ENCODE measurements at places on chromosomes 16 and 17.
A peak's percentile ranks its signal among the peaks of the same experiment; 100 is the strongest.

DNA sequence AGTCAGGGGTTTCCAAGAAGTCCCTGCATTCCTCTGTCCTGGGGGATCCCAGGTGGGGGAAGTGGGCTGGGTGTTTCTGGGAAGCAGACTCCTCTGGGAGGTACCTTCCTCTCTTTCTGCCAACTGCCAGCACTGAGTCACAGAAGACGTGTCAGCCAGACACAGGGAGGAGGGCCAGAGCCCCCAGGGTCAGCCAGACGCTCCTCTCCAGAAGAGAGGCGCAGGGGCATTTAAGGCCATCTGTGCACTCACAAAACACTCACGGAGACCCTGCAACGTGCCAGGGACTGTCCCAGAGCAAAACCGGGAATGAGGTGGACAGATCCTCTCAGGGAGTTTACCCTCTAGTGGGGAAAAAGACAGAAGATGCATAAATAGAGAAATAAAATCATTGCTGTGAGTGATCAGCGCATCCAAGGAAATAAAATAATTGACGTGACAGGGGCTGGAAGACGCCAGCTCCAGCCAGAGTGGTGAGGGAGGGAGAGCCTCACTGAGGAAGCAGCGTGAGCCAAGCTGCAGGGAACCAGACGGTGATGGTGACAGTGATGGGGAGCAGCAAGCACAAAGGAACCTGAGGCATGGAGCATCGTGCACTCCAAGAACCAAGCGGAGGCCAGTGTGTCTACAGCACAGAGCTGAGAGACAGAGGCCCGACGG, 105.4 kb downstream of the ZNF423 start:
- DNase-seq, result peak; percentile 37

DNA sequence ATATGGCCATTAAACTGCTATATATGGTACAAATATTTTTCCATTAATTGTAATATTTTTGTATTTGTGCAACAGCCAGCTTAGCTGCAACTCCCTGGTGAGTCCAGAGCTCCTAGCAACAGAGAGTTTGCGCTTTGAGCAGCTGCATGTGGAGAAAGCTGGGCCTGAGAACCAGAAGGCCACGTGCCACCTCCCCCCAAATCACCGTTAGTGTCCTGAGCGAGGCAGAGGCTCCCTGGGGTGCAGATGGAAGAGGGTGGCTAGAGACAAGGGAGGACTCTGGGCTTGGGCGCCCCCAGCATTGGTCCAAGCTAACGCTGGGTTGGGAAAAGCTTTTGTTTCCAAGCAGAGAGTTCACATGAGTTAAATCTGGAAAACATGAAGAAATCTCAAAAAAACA, 41.6 kb downstream of the HSBP1 start:
- no peak for DNase-seq

GRCh38 chr17:77733576-77734296, 224.8 kb upstream of the TNRC6C start:
- DNase-seq, result no peak

DNA sequence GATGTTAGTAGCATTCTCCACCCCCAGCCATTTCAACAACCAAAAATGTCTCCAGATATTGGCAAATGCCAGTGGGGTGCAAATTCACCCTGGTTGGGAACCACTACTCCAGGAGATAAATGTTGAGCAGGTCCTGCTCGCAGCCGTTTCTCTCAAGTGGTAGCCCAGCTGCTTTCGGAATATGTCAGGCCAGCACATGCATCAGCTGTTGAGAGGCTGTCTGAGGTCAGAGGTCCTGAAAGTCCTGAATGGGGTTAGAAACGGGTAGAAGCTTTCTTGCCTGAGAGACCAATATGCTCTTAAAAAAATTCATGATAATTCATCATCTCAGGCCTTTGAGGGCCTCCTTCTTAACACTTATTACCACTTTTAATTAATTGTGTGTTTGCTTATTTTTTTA, 31.0 kb downstream of the TEKT5 start:
- DNase-seq, result no peak

GRCh38 chr16:88650749-88651275, at the start of gene CYBA:
CYBA (minus strand) TSS chr16:88651053; CDS start chr16:88651013, 40 bp downstream.
- DNase-seq, result no peak

DNA sequence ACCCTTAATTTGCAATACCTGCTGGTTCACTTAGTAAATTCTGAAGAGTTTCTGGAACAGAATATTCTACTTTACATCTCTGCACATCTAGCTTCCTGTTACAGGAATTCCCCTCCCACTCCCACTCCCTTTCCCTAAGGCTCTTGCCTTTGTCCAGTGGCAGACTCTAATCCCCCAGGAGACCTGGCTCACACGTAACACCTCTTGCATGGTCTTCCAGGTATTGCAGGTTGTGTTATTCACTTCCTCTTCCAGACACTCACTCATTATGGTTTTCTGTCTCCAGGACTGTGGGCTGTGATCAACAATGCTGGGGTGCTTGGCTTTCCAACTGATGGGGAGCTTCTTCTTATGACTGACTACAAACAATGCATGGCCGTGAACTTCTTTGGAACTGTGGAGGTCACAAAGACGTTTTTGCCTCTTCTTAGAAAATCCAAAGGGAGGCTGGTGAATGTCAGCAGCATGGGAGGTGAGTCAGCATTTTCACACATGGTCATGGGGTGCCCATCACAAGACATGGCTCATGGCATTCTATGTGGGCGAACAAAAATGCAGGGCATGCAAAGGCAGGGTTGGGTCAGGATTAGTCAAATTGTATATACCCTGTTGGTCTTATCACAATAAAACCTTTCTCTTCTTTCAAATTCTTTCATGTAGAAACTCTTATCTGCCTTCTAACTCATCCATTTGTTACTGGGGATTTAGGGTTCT, 35.8 kb downstream of the HSD17B2 start:
- DNase-seq, result no peak

DNA sequence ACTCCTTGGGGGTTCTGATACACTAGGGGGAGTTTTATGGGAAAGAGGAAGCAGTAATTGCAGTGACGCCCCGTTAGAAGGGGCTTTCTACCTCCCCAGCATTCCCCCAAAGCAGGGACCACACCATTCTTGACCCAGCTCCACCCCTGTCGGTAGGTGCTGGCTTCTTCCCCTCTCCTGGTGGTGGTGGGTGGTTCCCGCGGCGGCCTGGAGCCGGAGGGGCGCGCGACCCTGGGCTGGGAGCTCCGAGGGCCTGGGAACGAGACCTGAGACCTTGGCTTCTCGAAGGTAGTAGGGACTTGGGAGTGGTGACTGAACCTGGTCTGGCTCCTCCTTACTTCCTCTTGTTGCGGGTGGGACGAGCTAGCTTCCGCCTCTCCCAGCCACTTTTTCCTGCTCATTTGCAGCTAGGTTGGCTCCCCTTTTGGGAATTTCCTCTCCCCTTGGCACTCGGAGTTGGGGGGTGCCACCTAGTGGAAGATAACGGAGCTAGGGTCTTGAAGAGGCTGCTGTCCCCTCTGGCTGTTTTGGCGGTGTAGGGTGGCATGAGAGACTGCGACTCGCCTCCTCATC, 438 bp downstream of the GRN start:
- DNase-seq, result peak; percentile 69

- no peak for DNase-seq
Observed at GRCh38 chr17:7613769-7614424, 800 bp downstream of the FXR2 start.

GRCh38 chr16:72936408-72936807, 111.5 kb downstream of the ZFHX3 start:
- DNase-seq, result no peak

DNA sequence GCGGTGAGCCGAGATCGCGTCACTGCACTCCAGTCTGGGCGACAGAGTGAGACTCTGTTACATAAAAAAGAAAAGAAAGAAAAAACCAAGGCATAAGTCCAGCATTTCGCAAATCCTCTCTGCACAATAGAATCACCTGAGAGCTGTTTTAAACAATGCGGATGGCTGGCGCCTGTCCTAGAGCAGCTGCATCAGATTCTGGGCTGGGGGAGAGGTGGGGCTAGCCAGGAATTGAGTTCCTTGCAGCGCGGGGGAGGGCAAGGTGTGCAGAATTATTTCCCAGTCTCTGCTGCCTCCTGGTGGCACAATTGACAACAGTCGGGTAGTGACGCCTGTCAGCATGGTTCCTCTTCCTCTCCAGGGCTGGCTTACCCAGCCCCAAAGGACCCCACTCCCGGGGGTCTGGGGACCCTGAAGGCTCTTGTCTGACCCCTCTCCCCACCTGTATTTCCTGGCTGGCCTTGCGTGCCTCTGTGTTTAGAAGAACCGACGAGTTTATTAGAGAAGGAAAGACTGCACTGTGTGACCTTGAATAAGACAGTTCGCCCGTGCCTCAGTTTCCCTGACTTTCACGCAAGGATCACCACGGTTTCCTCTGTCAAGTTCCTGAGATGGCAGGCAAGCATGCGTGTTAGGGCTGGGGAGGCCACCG, 41.1 kb upstream of the PLCG2 start:
- peak; percentile 77 for DNase-seq

DNA sequence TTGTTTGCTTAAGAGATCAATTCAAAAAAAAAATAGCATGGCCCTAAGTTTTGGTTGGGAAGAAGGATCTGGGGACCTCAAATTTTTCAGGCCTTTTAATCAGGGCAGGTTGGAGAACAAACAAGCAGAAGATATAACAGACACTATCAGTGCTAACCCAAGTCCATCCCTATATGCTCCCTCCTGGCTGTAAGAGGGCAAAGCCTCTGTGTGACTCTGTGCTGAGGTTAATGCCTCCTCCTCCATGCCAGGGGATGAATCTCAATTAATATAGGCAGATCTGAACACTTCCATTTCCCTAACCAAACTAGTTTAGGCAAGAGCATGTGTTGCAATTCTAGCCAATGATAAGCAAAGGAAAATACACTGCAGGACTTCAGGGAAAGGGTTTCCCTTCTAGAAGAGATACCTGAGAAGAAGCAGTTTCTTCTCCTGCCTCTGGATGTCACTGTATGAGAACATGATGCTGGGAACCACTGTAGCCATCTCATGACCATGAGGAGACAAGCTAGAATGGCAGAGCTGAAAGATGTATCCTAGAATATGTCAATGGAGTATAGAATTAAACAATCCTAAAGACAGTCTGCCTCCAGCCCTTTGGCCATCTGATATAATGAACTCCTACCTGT, 76.0 kb downstream of the CHD9NB start:
- no peak for DNase-seq

DNA sequence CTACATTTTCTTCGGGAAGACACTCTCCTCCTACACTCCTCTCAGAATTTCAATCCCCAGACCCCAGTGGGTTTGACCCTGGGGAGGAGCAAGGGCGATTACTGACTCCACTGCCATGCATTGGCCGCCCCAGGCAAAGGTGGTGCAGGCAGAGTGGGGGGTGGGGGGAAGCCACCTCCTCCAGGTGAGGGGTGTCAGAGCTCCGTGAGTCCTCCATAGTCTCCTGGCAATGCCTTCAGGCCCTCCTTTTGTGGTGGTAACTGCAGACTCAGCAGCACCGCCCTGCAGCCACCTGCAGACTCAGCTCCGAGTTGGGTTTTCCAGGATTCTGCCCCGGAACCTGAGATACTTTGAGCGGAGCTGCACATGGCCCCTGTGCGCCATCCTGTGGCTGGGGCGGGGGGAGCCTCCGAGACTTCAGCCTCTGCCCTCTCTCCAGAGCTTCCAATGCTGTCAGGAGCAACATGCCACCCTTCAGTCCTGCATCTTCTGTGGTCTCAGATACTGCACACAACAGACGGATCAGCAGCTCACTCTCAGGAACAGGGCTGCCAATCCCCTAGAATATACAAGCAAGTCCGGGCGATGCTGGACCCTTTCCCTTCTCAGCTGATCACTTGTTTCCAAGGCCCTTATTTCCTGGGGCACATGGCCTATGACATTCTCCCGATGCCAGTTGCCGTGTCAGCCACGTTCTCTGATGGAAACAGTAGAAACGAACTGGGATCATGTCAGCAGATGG, 2.4 kb upstream of the SLC47A2 start:
- no peak for DNase-seq
